ENCODE measurements at places on chromosomes 7 and 10.
A peak's percentile ranks its signal among the peaks of the same experiment; 100 is the strongest.

- no peak for DNase-seq
Observed at GRCh38 chr7:43328785-43329380, 216.4 kb downstream of the HECW1 start.

GRCh38 chr10:32692174-32692573 lies 246.2 kb downstream of the CCDC7 start:
- DNase-seq = no peak

DNA sequence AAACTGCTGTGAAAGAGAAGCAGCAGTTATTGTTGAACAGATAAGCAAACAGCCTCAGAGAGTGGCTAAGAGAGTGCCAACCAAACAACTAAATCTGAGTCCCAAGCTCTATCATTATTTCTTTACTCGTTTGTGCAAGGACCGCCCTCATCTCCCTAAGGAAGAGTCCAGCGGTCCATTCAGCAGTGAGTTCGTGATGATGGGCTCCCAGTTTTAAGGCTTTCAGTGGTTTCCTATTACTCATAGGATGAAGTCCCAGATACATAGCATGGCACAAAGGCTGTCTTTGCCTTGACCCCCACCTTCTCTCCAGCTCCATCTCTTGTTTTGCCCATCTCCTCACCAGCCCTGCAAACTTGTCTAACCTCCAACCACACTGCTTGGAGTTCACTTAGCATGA lies 24.3 kb upstream of the PDE1C start:
- DNase-seq = no peak

GRCh38 chr7:140497241-140497769 lies 18.0 kb upstream of the MKRN1 start:
- no peak for DNase-seq

DNA sequence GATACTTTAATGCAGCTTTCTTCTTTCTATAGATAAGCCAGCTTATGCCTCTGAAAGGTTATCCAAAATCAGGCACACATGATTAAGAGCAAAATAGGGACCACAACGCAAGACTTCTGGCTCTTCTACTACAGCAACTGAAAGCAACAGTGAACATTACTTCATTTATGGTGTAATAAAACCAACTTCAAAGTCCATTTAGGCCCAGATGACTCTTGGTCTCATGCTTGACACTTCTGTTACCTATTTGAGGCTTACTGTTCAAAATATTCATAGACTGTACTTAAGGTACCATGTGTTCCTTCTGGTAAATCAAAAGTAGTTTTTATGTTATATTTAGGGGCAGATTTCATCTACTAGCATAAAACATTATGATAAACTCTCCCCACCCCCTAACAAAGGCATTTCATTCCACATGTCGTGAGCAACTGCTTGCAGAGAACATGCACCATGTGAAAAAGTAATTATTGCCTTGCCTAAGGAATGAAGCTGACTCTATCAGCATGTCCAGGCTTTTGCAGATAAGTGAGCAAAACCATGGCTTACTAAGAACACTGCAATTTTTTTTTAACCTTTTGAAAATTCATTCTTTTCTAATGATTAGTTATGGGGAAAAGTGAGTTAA lies 154.9 kb upstream of the ITGB1 start:
- DNase-seq = no peak

GRCh38 chr7:11170863-11171568 lies 197.3 kb downstream of the PHF14 start:
- DNase-seq = no peak

DNA sequence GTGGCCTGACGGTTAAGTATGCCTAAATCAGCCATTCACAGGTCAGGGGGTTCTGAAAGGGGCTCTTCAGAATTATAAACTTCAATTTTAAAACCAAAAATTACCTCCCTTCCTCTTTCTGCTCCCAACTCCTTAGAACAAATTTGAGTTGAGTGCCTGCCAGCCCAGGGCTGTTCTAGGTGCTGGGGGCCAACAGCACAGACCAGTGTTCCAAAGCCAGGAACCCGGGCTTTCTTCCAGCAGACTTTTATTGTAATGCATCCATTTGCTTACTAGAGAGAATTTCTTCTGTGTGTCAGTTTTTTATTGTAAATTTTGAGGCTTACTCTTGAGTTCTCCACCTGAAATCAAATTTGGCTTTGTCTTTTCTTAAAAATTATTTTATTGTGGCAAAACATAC lies 238.5 kb downstream of the CACNB2 start:
- no peak for DNase-seq

GRCh38 chr7:64630496-64630895 lies 35.4 kb upstream of the ZNF107 start:
- DNase-seq = no peak

- no peak for DNase-seq
Observed at GRCh38 chr10:44902941-44903545, 8.1 kb upstream of the TMEM72 start.

GRCh38 chr10:71731791-71732190 lies 12.2 kb upstream of the C10orf105 start:
- DNase-seq = no peak

GRCh38 chr7:155652156-155653114 lies 8.0 kb downstream of the RBM33 start:
- no peak for DNase-seq

GRCh38 chr10:91088300-91089140 lies 131.9 kb upstream of the PCGF5 start:
- DNase-seq = peak; percentile 49

DNA sequence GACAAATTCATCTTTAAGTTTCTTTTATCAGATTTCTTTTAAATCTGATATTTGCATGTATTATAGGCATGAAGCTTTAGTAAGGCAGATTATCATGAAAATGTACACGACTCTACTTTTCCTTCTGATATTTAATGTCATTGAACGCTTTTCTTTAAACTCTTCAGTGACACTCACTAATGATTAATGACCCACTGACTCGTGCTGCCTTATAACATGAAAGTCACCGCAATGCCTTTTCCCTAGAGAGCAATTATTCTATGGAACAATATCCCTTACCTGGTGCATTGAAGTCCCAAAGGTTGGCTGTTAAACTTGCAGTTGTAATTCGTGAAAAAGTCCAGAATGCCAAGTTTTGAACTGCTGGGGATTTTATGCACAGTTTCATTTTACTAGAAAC lies 33.4 kb upstream of the HGF start:
- DNase-seq = no peak

GRCh38 chr10:26513101-26513500 lies 75.0 kb downstream of the APBB1IP start:
- no peak for DNase-seq

GRCh38 chr10:36465604-36466379 lies 659.6 kb upstream of the ANKRD30A start:
- DNase-seq = no peak

- no peak for DNase-seq
Observed at GRCh38 chr7:4791101-4791737, 15.8 kb downstream of the AP5Z1 start.

GRCh38 chr7:28957064-28957750 lies 923 bp downstream of the TRIL start:
- DNase-seq = no peak

- DNase-seq = no peak
Observed at GRCh38 chr7:84510505-84510904, 315.9 kb upstream of the SEMA3A start.

GRCh38 chr7:33614357-33615117 lies 290.8 kb upstream of the BMPER start:
- DNase-seq = no peak

- peak; percentile 69 for DNase-seq
Observed at GRCh38 chr10:95841661-95842498, 65.9 kb upstream of the CC2D2B start.

- no peak for DNase-seq
Observed at GRCh38 chr7:68785036-68785435, 813.2 kb upstream of the AUTS2 start.

GRCh38 chr7:125773113-125773785 lies 843.6 kb upstream of the POT1 start:
- DNase-seq = no peak

- no peak for DNase-seq
Observed at GRCh38 chr7:101575721-101576120, 53.4 kb downstream of the MYL10 start.

GRCh38 chr7:131649003-131649541 lies 92.6 kb upstream of the PODXL start:
- no peak for DNase-seq

DNA sequence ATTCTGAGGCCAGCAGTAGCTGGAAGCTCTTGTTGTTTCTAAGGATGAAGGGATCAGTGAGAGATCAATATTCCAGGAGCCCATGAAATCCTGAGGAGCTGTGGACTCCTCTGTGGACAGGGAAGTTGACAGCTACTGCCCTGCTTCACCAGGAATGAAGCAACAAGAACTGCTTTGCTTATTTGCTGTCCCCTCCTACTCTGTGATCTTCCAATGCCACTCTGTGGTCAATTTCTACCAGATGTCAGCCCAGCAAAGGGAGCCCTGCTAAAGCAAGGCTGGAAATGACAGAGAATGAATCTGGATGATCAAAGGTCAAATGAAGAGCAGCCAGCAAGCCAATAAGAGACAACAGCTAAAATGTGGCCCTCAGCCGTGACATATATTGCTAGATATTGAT lies 227.5 kb upstream of the CHRM2 start:
- no peak for DNase-seq

DNA sequence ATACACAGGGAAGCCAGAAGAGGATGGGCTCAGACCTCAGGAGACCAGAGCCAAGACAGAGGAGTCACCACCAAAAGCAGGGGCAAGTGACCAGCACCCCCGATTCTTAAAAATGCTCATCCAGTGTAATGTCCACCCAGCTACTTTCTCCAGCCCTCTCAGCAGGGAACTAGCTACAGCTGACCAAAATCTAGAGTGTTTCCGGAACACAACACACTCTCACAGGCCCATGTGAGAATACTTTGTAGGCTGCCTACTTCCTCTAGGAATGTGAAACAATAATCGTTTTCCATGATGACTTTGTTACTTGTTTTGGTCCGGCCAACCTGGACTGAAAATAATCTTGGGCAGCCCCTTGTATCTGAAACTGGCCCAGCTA lies 14.5 kb downstream of the PSAP start:
- no peak for DNase-seq

DNA sequence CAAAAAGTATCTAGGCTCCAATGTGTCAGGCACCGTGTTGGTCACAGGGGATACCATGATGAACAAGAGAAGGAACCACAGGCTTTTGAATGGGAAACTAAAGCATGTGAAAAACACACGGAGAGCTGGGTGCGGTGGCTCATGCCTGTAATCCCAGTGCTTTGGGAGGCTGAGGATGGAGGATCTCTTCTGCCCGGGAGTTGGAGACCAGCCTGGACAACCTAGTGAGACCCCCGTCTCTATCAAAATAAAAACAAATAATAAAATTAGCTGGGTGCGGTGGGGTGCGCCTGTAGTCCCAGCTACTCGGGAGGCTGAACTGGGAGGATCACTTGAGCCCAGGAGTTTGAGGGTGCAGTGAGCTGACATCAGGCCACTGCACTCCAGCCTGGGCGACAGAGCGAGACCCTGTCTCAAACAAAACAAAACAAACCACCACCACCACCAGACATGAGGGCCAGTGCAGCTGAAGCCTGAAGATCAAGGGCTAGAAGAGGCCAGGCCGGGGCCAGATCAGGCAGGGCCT lies 611 bp upstream of the COPS6 start:
- no peak for DNase-seq

DNA sequence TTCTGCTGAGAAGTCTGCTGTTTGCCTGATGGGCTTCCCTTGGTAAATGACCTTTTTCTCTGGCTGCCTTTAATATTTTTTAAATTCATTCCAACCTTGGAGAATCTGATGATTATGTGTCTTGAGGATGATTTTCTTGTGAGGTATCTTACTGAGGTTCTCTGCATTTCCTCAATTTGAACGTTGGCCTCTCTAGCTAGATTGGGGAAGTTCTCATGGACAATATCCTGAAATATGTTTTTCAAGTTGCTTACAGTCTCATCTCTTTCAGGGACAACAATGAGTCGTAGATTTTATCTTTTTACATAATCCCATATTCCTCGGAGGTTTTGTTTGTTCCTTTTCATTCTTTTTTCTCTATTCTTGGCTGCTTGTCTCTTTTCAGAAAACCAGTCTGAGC lies 208.4 kb downstream of the KIF20B start:
- DNase-seq = no peak

- DNase-seq = no peak
Observed at GRCh38 chr10:56082169-56082568, 278.9 kb downstream of the ZWINT start.

DNA sequence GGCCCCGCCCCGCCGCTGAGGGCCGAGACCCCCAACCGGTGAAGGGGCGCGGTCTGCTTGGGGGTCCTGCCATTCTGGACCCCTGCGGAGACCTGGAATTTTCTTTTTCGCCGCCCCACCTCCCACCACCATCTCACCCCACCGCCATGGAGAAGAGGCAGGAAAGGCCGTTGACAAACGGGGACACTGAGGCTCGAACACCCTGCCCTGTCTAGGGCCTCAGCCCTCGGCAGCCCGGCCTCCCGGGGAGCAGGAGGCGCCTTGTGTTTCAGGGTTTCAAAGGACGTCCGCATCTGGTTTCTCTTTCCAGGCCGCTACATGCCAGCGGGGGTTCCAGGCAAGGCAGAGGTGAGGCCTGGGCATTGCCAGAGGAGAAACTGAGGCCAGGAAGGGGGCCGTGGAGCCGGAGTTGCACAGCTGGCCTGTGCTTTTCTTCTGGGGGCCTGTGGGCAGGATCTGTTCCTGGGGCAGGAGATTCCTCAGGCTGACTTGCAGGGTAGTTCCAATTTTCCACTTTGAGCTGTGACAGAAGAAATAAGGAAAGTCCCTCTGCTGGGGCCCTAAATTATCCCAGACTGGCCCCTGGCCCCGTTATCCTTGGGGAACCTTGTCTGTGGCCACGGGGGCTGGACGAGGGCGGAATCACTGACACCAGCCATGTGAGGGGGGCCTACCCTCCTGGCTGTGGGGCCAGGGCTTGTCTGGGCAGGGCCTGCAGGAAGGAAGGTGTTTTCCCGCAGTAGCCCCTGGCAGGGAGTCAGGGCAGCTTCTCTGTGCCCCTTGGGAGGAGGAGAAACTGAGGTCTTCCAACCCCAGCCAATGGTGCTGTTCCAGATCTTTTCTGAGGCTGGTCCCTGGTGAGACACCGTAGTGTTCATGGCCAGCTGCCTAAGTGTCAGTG lies 900 bp upstream of the MICALL2 start:
- no peak for DNase-seq

GRCh38 chr10:53536322-53536721 lies 763.7 kb upstream of the MBL2 start:
- DNase-seq = no peak

Measured in CD4-positive, alpha-beta T cell (primary cell).